Stimulated activated CD8-positive, alpha-beta memory T cell treated with anti-CD3 and anti-CD28 coated beads, Interleukin-15, amount 100 ng/mL, for 24 hours (primary cell): ENCODE measurements at places on chromosomes 3 and 15.
A peak's percentile ranks its signal among the peaks of the same experiment; 100 is the strongest.

DNA sequence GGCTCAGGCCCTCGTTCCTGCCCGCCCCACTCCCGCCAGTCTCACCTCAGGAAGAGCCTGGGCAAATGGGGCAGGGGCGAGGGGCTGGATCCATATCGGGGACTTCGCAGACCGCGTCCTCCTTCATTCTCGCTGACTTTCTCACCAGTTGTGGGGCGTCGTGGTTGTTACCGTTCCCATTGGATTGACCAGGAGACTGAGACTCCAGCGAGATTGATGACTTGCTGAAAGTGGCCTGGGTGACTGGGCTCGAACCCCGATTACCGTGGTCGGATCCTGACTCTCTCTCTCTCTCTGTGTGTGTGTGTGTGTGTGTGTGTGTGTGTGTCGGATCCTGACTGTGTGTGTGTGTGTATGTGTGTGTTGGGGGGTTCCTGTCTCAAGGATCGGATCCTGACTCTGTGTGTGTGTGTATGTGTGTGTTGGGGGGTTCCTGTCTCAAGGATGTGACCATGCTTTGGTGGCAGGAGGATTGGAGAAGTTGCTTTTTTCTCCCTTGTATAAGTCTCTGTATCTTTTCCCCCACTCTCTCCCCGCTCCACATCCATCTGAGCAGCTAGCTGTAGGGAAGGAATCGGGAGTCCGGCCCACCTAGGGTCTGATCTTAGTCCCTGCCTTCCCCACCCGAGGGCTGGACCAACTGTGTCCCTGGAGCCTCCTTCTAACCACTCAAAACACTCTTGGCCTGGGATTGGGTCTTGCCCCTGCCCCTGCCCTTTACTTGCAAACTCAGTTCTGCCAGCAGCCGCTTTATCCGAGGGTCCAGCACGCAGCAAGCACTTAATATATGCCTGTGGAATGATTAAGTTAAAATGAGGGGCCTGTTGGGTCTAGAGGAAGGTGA is 603 bp downstream of the PLEKHO2 start:
- DNase-seq = no peak

DNA sequence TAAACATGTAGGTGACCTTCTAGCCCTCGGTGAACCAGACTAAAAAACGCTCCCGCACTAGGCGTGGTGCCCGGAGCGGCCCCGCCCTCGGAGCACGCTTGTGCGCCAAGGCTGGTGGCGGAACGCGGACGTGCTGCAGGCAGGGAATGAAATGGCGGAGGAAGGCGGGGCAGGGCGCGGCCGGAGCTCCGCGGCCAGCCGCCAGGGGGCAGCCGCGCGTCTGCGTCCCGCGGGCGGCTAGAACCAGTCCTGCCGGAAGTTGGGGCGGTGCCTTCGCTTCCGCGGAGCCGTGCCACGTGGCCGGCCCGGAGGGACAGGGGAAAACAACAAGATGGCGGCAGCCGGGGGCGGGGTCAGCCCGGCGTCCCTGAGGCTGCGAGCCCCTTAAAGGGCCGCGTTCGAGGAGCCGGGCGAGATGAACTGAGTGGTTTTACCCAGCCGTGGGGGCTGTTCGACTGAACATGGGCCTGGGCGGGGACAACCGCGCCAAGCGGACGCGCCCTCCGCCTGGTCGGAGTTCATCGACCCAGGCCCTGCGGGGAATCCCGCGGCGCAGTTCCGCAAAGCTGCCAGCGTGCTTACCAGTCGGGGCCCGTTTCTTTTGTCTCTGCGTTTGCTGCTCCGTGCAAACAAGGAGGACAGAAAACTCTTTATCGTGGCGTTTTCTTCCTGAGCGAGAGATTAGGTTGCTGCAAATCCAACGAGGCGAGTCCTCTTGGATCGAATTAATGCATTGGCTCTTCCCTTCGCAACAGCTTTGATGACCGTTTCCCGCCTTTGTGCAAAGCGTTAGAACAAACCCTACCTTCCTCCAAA is 90.9 kb upstream of the CHD2 start:
- DNase-seq = peak; percentile 93

- DNase-seq = no peak
Observed at GRCh38 chr3:67875338-67875737, 220.9 kb upstream of the SUCLG2 start.

DNA sequence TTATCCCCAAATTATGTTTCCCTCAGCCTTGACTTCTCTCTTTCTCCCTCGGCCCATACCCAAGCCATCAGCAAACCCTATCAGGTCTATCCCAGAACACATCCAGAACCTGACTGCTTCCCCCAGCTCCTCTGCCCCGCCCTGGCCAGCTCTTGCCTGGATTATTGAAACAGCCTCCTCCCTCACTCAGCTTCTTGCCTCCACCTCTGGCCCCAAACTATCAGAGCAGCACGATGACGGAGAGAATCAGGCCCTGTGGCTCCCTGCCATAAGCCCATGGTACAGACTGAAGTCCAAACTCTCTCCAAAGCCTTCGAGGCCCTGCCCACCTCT is 105.3 kb upstream of the LINGO1 start:
- DNase-seq = no peak

DNA sequence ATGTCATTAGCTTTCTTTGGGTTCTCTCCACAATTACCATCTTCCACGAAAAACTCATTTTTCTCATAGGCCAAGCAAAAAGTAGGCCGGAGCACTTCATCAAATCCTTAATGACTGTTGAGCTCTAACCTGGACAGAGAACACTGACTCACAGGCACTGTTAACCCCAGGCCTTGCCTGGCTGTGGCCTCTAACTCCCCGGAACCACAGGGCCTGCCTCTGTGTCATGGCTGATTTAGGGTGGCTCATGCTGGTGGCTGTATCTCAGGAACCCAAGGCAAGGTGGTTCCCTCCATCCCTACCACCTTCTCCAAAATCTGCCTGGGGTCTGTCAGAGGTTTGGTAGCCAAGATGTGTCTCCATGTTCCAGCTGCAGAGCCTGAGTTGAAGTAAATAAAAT is 3.6 kb downstream of the CRTAP start:
- no peak for DNase-seq

- DNase-seq = no peak
Observed at GRCh38 chr15:36856339-36856973, 243.9 kb downstream of the MEIS2 start.

- DNase-seq = no peak
Observed at GRCh38 chr3:60956729-60957128, 294.5 kb downstream of the FHIT start.
